Left lung (tissue), 14 donors: ENCODE measurements at places on chromosomes 11 and 22. TPM values are rescaled to one million over a fixed set of nuclear protein-coding genes. Genes with fewer than 3 reads are reported as not detected.

The SYT12 gene
- not detected for total RNA-seq

The SYCE3 gene
- total RNA-seq, result not detected

The CNTF gene
- 0.47 TPM for total RNA-seq

The TRIM29 gene
- 2.3 TPM for total RNA-seq

The MISFA gene
- total RNA-seq, result 4.6 TPM

The KRTAP5-9 gene
- 0.24 TPM for total RNA-seq

The PARVA gene
- total RNA-seq, result 85.1 TPM

The OPCML gene
- not detected for total RNA-seq

DNA sequence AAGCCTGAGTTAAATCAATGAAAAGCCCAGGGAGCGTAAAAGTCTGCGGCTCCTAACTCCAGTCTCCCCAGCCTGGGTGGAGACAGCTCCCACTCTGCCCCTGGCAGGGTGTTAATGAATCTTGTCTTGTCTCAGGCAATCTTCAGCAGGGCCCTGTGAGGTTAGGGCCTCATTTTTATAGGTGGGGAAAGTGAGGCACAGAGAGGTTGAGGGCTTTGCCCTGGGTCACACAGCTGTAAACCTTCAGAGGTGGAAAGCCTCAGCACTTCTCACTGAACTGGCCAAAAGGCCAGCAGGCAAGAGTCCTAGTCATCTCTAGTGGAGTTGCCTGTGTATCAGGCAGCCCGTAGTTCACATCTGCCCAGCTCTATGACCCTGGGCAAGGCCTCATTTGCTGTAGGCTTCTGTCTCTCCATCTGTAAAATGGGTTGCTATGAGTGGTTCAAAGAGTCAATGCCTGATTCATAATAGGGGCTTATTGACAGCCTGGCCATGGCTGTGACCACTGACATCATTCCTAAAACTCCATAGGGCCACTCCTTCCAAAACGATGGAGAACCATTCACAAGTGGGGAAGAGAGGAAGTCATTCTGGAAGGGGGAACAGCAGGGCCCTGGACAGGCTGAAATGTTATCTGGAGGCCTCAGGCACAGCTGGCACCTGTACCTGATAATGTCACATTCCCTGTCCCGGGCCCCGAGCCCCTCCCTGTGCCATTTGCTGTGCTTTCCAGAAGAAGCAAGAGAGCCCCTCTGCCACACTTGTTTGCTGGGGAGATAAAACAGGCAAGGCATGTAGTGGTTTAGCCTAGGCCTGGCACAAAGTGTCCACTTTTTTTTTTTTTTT, 6.0 kb downstream of the CBX7 start:
- H3K27me3 ChIP-seq, result no peaks in the 10 kb centered on the region
- no peaks in the 10 kb centered on the region for H3K36me3 ChIP-seq
- no peak for DNase-seq
- peak overlapping the region; percentile 60 for H3K4me3 ChIP-seq

DNA sequence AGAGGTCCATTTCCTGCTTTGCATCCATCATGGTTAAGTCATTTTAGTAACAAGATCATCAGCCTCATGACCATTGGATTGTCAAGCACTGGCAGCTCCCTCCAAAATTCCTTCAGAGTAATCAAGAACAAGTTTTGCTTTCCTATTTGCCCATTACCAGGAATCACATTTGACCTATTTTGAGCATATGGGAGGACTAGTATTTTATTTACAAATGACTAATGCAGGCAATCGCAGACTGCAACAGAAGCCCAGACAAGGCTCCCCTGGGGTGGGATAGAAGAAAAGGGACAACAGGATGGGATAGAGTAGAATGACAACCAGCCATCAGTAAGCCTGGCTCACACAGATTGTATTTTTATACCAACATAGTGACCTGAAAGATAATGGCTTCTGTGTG, 9.1 kb downstream of the MMP10 start:
- no peak overlapping the region for H3K4me3 ChIP-seq
- DNase-seq, result no peak
- no peak overlapping the region for H3K27ac ChIP-seq
- no peaks in the 10 kb centered on the region for H3K36me3 ChIP-seq

DNA sequence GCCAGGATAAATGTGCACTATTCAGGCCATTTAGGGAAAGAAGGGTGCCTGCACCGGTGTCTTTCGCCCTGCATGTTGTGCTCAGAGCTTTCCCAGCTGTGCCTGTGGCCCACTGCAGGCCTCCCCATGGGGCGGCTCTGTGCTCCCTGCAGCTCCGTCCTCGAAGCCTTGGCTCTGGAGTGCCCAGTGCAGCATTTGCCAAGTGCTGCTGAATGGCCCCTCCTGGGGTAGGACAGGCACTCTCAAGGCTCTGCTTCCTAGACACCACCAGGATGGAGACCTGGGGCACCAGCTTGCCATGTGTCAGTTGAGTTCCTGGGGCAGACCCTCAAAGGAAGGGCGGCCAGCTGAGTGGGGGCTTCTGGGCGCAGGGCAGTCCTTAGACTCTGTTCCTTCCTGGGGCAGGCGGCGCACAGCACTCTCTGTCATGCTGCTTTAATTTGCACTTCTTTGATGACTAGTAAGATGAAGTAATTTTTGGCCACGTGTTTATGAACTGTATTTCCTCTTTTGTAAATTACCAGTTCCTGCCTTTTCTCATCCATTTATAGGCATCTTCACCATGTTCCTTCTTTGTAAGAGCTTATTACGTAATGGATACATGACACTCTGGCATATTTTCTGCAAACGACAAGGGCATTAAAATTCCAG, 32.1 kb upstream of the GNB1L start:
- H3K27me3 ChIP-seq, result no peaks in the 10 kb centered on the region
- no peak overlapping the region for H3K4me3 ChIP-seq
- H3K27ac ChIP-seq, result peak overlapping the region; percentile 73
- peak; percentile 87 for DNase-seq
- peaks cover 13% of the 10 kb centered on the region for H3K4me1 ChIP-seq
- H3K36me3 ChIP-seq, result peaks cover 9% of the 10 kb centered on the region

DNA sequence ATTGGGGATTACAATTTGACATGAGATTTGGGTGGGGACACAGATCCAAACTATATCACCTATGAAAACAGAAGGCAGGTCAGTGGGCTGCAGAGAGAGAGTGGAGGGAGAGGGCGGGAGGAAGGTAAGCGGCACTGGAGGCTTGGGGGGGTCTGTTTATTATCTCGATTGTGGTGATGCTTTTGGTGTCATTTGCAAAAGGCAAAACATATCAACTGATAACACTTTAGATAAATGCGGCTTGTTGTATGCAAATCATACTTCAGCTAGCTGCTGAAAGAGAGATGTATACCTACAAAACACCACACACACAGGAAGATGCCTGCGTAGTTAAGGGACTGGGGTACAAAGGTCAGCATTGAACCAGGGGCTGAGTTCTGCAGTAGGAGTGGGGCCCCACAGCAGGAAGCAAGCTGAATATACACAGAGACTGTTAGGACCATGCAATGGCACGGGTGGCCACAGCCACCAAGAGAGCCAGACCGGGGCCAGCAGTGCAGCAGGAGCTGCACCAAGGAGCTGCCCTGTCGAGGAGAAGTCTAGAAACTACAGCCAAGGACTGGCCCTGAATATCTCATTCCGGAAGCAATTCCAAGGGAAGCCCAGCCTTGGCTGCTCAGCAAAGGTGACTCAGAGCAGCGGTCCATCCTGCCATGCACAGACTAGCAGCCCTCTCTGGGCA, 23.8 kb upstream of the TOLLIP start:
- no peak overlapping the region for H3K4me3 ChIP-seq
- no peaks in the 10 kb centered on the region for H3K36me3 ChIP-seq
- H3K4me1 ChIP-seq, result peaks cover 8% of the 10 kb centered on the region
- H3K27me3 ChIP-seq, result peaks cover 23% of the 10 kb centered on the region
- H3K27ac ChIP-seq, result no peak overlapping the region

DNA sequence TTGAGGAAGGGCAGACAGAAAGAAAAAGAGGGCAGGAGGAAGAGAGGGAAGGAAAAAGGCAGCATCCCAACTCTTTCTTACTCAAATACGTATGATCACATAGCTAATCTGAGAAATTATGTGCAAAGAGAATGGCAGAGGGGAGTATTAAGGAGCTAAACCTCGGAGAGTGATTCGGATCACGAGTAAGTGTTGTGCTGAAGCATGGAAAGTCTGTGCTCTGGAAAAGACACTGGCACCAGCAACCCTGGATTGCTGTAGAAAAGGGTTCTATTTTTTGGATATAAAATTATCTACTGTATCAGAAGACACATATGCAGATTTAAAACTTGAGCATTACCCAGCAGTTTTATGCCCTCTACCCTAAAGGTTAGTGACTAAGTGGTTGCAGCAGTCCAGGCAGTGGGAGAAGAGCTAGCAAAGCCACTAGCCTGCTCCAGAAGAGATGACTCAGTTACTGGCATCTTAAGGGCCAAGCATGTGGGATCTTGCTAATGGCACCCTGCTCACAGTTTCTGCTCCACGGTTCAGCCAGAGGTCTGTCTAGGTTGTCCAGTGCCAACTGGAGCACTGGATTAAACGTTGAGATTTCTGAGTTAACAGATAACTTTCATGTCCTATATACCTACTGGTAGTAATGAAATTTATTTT, 151.7 kb downstream of the SWAP70 start:
- H3K27ac ChIP-seq, result no peak overlapping the region
- H3K4me3 ChIP-seq, result no peak overlapping the region
- H3K4me1 ChIP-seq, result no peaks in the 10 kb centered on the region
- peaks cover 28% of the 10 kb centered on the region for H3K36me3 ChIP-seq
- no peaks in the 10 kb centered on the region for H3K27me3 ChIP-seq

GRCh38 chr22:27834364-27835185, 33.0 kb upstream of the MN1 start:
- no peak overlapping the region for H3K27ac ChIP-seq
- no peak overlapping the region for H3K4me3 ChIP-seq
- H3K27me3 ChIP-seq, result no peaks in the 10 kb centered on the region
- no peaks in the 10 kb centered on the region for H3K4me1 ChIP-seq
- no peak for DNase-seq
